ENCODE measurements at places on chromosomes 2 and 18. TPM values are rescaled to one million over a fixed set of nuclear protein-coding genes. Genes with fewer than 3 reads are reported as not detected.

Gene PRKAG3
- total RNA-seq = not detected

Gene AOX1
- 19.1 TPM for total RNA-seq

Gene CD226
- 0.10 TPM for total RNA-seq

Gene EDAR
- not detected for total RNA-seq

- DNase-seq = no peak
These were observed 14.5 kb downstream of the EPC2 start for GRCh38 chr2:148658807-148659722.

- no peak for DNase-seq
These were observed 136.2 kb downstream of the DIS3L2 start for GRCh38 chr2:232097758-232098157.

GRCh38 chr18:31772699-31773098 lies 12.0 kb upstream of the SLC25A52 start:
- no peak for DNase-seq

DNA sequence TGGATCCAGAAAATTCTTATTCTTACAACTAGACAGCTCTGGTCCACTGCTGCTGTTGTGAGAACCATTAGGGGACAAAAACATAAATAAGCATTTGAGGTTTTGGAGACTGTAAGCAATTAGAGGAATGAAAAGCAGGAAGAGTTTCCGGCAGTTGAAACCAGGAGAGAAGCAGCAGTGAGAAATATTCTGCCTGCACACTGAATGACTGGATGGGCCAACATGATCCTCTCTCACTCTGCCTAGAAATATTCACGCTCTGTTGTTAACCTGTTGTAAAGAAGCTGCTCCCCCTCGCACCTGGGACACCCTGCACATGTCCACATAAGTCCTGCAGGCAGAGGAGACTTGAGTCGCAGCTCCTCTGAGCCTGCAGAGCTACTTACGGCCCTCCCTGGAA lies 60.4 kb upstream of the RNF152 start:
- DNase-seq = no peak

- no peak for DNase-seq
These were observed 3.5 kb upstream of the FHOD3 start for GRCh38 chr18:36294031-36294430.

Measured in MG63 (cell line).